ENCODE measurements at places on chromosomes 7 and 10. TPM values are rescaled to one million over a fixed set of nuclear protein-coding genes. Genes with fewer than 3 reads are reported as not detected.
A peak's percentile ranks its signal among the peaks of the same experiment; 100 is the strongest.

- DNase-seq = no peak
Observed at GRCh38 chr10:34940436-34940835, 125.3 kb upstream of the PARD3 start.

- DNase-seq = no peak
Observed at GRCh38 chr10:97140902-97141745, 44.6 kb downstream of the SLIT1 start.

GRCh38 chr7:142855756-142856564 is 1.1 kb downstream of the EPHB6 start:
- peak; percentile 87 for DNase-seq

DNA sequence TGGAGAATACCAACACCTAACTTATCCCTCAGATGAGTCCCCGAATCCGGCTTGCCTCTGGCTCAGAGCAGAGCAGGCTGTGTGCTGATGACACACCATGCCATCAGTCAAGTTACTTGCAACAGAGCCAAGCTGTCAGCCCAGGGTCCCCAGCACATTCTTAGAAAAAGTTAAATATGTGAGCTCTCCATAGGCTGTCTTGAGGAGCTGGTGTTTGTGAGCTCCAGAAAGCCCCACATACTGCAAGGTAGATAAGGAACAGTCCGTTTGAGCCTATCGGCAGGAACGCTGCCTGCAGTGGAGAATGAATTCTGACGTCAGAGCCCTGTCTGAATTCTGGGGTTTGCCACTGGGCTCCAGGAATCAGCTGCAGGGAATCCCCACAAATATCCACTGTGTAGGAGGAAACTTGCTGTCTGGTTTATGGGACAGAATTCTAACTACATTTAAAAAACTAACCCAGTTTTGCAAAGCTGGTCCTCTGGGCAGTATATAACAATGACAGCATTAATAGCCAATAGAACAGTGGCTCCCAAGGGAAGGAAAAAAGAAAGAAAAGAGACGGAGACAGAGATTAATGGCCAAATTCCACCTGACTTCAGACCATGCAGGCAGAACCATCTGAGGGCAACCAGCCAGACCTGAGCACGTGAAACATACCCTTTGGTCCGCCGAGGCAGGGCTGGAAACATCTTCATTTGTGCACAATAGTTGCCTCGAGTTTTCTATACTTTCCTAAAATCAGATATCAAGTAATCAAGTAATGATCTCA is 3.6 kb downstream of the SFXN4 start:
- DNase-seq = peak; percentile 53

GRCh38 chr7:127347567-127348246 is 44.8 kb downstream of the ZNF800 start:
- DNase-seq = peak; percentile 88

DNA sequence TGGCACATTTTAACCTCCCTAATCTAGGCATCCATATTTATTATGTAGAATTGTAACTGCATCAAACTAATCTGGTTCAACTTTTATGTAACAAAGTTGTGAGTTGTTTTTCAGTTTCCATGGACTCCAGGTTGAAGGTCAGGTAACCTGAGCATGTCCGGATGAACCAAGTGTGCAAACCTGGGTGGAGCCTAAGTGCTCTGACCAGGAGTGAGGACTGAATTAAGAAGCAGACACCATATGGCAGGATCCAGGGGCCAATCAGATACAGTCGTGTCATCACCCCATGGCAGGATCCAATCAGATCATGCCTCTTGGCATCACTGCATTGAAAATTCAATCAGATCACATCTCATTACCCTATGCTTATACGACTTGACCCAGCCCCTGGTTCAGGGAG is 41.2 kb upstream of the PHYHIPL start:
- DNase-seq = no peak

GRCh38 chr10:123774132-123774742 is 108.1 kb downstream of the GPR26 start:
- no peak for DNase-seq

GRCh38 chr10:13348216-13349017 is at the start of gene SEPHS1:
TSS of gene SEPHS1 (minus strand) at chr10:13348293. CDS start at chr10:13344950, 3,343 bp downstream.
- peak; percentile 88 for DNase-seq

DNA sequence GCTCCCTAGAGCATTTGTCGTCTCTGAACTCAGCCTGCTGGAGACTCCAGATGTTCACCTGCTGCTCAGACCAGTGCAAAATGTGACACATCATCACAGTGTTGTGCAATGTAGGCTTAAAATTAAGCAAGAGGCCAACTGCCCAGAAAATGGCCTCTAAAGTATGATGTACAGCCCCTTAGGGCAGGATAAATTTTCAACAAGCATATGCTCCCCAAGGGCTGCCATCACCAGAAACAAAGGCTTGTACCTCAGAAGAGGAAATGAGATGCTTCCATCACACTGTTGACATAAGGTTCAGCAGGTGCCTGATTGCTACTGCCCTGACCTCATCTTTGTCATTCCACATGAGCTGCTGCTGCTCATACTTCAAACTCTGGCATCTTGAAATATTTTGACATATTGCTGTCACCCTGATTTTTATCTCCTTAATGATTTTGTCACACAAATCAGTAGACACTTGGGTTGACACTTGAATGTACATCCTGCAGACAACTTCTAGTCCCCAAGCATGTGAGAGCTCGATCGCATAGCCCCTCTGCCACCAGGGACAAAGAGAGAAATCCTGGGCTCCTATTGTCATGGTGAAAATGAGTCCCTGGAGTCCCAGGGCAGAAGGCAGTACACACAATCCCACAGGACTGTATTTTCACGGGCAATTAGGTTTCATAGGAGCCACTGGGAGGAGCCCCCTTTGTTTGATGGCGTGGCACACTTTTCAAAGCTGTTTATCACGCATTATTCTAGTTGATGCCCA is 219.7 kb upstream of the STK17A start:
- DNase-seq = no peak

URGCP gene
- total RNA-seq = 27.9 TPM

CCZ1B gene
- 71.1 TPM for total RNA-seq

ZKSCAN1 gene
- total RNA-seq = 47.4 TPM

POU6F2 gene
- total RNA-seq = 0.69 TPM
